ELR (cell line): ENCODE measurements at places on chromosomes 2 and 18.
A peak's percentile ranks its signal among the peaks of the same experiment; 100 is the strongest.

DNA sequence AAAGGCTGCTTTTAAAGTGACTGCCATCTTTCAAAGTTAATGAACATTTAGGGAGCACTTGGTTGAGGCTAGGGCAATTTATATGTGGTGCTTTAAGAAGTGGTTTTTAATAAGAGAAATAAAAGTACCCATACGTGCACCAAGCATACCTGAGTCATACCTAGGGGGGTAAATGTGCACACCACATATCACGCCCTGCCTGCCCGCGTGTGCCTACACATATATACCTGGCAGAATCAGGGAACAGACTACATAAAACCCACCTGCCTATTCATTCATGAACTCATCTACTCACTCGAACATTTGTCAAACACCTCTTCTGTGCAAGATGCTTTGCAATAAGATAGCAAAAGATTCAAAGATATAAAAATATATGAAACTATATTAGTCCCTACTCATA lies 69.3 kb upstream of the TMEM200C start:
- no peak for DNase-seq

DNA sequence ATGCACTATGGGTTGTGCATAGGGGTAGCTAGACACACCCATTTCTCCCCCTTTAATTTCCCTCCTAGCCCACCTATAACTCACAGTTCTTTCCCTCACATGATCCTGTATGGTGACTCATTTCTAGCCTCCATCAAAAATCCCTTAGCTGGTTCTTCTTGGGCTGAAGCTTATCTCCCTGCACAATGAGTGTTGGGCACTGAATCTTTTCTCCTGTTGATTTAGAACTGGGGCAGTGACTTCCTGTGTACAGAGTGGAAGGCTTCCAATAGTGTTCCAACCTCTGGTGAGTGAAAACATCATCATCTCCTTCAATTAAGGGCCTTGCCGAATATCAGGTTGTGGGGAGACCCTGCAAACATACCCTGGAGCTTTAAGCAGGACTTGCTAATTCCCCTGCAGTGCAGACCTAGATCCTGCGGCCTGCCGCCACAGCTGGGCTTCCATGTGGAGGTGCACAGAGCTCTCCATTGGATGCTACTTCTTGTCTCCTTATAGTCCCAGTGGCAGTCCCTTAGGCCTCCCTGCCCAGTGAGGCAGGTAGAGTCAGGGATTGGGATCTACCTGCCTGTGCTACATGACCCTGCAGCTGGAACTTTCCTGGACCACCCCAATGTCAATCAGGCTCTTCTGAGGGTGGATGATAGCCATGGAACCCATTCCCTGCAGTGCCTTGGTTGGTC lies 121.8 kb downstream of the PLB1 start:
- no peak for DNase-seq

DNA sequence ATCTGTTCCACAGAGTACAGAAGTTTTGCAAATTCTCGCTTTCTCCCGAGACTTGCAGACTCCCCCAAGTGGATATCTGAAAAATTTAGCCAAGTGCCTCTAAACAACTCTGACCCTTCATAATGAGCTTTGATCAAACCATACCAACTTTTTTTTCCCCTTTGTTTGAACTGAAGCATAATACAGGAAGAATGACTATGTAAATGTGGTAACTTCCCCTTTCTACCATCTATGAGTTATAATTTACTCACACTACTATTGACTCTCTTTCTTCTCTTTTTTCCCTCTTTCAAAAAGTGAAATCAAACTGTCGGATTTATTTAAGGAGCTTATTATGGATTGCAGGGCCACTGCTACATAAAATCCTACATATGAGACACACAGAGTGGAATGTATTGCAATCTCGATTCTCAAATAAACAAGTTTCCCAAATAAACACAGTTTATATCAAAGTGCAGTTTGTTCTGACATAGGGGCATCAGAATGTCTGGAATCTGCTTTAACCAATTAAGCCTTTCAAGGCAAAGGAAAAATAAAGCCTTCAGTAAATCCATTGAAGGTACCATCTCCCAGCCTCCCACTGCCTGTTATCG lies 1.4 kb upstream of the ZNF804A start:
- DNase-seq = peak; percentile 92

GRCh38 chr18:63112706-63113105 lies 206.9 kb downstream of the BCL2 start:
- no peak for DNase-seq

GRCh38 chr2:109644571-109645275 lies 30.6 kb downstream of the SOWAHC start:
- no peak for DNase-seq

GRCh38 chr18:7855671-7856070 lies 288.6 kb downstream of the PTPRM start:
- DNase-seq = no peak

DNA sequence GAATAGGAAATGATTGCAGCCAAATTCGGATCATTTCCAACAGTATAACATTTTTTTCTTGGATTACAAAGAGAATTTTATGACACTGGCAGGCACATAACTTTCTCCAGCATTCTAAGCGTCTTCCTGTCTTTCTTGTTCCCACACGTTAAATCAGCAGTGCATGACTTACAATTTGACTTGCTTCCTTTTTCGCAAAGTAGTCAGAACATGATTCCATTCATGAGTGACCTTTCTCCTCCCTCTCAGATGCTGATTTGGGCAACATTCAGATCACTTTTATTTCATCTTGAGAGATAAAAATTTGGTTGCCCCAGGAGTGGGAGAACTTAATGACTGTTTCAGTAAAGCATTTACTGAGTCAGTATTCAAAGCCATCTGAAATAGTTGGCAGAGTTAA lies 858.7 kb upstream of the ACVR2A start:
- DNase-seq = no peak
